ENCODE measurements at places on chromosomes 11 and 22.

GRCh38 chr22:47115921-47116320, 353.5 kb downstream of the TBC1D22A start:
- DNase-seq = no peak

DNA sequence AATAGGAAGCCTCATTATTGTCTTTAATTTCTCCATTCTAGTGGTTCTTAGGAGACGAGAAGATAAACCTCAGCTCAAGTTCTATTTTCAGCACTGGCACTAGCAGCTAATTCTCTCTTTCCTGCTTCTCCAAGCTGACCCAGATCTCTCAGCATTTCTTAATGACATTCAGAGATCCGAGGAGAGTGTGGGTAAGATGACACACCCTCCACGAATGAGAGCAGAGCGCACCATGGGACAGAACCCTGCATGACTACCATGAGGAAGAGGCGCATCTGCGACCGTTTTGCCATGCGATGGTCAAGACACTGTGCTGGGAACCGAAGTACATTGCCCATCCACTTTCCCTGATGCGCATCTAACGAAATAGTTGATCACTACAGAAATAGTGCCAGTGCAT, 241.8 kb downstream of the LARGE1 start:
- DNase-seq = no peak

GRCh38 chr22:19039796-19040280, 82.4 kb downstream of the DGCR2 start:
- DNase-seq = no peak

GRCh38 chr11:134196756-134197155, 27.0 kb downstream of the NCAPD3 start:
- DNase-seq = no peak

DNA sequence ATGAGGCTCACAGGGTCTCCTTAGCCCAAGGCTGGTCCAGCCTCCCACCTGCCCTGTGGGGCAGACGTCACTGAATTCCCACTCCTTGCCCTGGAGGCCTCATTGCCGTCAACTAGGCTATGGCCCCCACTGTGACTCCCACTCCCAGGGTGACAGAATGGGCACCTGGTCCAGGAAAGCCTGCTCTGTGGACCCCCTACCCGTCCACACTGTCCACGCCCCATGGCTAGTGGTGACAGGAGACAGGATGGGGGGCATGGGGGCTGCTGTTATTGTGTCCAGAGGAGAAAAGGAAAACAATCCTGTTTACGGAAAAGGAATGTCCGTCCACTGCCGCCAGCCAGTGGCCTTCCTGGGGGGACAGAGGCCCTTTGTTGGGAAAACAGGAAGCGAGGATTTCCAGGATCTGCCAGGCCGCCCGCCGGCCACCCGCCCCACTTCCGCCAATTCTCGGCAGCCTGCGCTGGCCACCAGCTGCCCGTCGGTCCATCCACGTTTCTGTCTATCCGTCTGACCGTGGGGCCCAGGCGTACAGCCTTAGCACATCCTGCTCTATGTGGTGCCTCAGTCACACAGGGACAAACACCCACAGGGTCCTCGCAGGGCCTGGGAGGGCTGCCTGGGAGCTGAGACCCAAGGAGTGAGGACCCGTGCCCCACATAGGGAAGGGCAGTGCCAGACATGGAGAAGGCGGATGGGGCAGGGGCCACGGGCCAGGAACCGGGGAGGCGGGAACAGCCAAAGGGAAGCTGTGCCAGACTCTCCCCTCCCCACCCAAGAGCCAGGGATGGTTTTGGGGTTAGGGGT, 19.5 kb downstream of the CRELD2 start:
- no peak for DNase-seq

Measured in activated T-cell treated with anti-CD3 and anti-CD28 coated beads for 24 hours (primary cell).